ENCODE measurements at places on chromosomes 12 and 14.

- DNase-seq = peak; percentile 88
These were observed at the start of gene SEC23A for GRCh38 chr14:39102969-39103957. Gene SEC23A (minus strand): TSS chr14:39103235. CDS start chr14:39096118, 7,117 bp downstream.

- DNase-seq = no peak
These were observed 133.5 kb downstream of the FOXN3 start for GRCh38 chr14:89283327-89284060.

DNA sequence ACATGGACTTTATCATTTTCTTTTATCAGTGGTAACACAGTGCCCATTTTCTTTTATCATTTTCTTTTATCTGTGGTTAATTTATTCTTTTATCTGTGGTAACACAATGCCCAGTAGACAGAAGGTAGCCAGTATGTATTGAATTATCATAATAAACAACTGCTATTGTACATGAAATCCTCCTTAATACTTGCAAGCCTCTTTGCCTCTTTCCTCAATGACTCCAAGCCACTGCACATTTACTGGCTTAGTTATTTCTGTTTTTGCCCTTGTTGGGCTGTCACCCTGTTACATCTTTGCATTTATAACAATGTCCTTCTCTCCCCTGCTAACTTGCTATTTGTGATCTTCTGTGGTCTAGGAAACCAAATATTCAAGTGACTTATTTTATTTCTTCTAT, 345.0 kb downstream of the ATP23 start:
- DNase-seq = no peak

DNA sequence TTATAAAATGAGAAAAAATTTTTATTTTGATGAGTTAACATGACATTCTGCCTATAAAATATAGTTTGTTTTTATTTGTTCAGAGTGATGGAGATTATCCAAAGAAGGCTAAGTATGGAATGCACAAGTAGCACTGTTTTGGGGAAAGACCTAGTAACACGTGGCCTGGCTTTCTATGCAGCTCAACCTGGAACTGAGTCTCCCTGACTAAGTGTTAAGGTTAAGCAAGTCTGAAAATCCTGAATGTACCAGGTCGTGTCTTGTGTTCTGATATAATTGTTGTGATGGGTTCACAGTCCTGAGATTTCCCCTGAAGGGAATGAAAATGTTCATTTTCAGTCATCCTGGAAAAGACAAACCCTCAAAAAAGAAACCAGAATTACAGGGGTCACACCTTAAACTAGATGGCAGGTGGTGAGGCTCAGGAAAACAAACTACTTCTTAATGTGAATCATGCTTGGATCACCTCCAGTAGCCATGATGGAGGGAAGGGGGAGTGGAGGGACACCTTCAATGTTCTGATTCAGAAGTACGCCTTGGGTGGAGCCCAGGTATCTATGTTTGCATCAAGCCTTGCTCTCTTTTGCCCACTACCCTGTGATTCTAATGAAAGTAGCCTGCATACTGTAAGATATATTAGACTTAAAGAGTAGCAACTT, 236.8 kb downstream of the ALX1 start:
- DNase-seq = no peak

DNA sequence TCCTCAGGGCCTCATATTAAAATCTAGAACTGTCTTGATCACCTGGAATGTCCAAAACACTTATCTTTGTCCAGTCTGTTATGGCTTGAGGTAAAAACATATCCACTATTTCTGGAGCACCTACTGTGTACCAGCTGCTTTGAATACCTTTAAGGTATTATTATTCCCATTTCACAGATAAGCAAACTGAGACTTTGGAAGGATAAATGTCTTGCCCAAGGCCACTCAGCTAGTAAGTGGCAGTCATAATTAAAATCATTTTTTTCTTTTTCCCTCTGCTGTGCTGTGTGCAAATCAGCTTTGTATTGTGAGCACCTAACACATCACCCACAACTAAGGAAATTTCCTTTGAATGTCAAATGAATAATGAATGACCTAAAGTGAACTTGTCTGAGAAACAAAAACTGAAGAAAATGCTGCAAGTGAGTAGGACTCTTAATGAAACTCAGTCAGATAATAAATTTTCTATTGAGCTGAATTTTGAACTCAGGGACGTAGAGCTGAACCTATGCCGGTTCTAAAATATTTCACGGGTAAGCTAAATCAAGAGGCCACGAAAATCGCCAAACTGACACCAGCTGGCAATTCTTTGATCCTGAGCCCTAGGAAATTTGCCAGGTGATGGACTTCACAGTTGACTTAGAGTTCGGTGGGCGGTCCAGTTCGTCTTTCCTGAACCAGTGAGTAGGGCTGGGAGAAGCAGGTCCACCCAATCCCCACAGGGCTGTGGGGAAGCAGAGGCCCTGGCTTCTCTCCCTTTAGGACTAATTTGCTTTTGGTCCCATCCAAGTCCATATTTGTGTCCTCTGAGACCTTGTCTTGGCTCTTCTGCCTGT, 159.7 kb upstream of the PWP1 start:
- DNase-seq = no peak

DNA sequence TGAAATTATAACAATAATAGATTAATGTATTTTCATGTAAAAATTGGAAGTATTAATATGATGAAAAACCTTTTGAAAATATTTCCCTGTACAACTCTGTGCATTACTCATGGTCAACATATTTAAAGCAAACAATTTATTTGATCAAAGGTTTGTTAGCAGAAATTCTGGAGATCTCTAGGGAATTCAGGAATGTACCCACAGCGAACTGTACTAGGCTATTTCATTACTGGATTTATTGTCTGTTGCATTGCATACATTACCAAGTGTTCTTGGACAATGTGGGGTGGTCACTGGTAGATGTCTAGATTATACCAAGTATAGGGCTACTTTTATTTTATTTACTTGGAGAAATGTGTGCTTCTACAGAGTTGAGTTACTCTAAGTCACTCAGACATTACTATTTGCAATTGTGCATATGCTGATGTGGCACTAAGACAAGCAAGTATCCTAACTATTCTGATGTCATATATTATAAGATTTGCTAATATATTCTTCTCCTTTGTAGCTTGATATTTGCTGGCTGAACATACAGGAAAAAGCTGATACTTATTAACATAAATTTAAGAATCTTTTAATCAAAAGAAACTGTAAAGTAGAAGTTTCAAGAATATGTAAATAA, 323.3 kb downstream of the CCER1 start:
- peak; percentile 55 for DNase-seq

Measured in fibroblast of upper back skin (primary cell).